ENCODE measurements at places on chromosomes 6 and 20. TPM values are rescaled to one million over a fixed set of nuclear protein-coding genes. Genes with fewer than 3 reads are reported as not detected.

FAM162B gene
- polyA plus RNA-seq, result not detected

DNA sequence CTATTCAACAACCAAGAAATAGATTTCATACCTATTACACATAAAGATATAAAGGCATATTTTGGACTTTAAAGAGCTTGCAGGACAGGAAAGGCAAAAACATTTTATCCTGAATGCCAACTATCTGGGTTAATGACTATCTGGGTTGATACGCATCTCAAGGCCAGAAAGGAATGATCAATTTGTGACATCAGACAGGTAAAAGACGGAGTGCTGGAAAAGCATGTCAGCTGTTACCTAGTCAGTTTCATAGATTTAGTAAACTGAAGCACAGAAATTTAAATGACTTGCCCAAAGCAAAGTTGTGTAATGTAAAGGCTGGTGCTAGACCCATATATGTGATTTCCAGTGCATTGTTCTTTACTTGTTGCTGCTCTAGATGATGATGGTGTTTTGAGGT lies 36.8 kb downstream of the HDAC2 start:
- DNase-seq, result no peak

DNA sequence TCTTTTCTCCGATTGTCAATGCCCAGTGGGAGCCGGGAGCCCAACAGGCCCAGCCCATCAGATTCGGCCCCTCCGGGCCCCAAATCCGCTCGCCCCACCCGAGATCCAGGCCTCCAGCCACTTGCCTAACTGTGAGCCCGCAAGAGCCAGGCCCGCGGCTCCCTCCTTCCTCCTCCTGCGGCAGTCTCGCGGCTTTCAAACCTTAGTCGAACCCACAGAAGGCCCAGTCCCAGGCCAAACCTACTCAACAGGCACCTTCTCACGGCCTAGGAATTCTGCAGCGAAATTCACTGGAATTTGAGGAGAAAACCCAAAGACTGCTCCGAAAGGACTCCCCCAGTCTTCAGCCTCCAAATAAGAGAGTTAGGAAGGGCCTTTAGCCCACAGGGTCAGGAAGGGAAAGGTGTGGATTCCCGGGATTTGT lies 2.8 kb upstream of the TFAP2A start:
- no peak for DNase-seq

- DNase-seq, result peak; percentile 84
Observed at GRCh38 chr20:3420211-3420707, 12.8 kb upstream of the DNAAF9 start.

GRCh38 chr6:158646023-158646910 lies 1.7 kb upstream of the DYNLT1 start:
- no peak for DNase-seq

GRCh38 chr20:8875586-8875985 lies 193.3 kb upstream of the PLCB4 start:
- DNase-seq, result peak; percentile 3

DNA sequence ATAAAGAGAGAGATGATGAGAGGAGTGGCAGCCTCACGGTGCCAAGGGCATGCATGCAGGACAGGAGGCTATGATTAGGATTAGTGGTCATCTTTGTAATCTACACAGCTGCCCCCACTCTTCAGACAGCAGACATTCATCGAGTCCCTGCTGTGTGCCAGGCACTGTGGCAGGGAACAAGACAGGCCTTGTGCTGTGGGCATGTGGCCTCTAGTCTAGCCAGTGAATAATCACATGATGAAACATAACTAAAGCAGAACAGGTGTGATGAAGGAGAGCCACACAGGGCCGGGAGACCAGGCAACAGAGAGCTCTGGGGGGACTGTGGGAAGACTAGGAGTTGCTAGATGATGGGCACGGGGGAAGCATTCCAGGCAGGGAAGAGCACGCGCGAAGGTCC lies 22.2 kb downstream of the TOX2 start:
- no peak for DNase-seq

DNA sequence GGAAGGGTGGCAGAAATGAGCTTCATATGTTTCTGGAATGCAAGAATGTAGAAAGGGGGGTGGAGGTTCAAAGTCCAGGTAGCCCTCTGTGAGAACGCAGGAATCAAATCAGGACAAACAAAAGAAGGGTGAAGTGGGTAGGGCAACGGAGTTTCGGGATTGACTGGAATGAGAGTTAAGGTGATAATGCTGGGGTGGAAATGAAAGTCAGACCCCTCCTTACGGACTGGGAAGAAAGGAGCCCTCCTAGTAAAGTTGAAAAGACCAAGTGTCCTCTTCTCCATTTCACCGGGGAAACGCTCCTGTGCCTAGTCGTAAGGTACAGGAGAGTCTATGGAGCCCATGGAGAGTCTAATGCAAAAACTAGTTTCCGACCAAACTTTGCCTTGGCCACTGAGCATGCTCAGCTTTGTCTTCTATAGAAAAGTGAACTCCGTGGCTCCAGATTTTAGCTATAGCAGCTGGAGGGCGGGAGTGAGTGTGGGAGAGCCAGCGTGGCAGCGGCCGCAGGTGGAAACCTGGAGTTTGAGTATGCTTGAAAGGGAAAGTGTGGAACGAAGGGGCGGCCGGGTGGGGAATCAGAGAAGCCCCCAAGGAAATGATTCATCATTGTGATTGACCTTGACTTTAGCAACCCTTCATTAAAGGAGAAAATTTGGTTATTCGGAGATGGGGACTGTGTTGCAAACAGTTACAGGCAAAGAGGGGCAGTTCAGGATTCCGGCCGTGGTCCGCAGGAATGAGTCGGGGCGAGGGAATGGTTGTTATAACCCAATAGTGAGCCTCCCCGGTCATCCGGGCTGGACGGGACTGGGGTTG lies 1.3 kb upstream of the LRRC1 start:
- DNase-seq, result peak; percentile 70

DNA sequence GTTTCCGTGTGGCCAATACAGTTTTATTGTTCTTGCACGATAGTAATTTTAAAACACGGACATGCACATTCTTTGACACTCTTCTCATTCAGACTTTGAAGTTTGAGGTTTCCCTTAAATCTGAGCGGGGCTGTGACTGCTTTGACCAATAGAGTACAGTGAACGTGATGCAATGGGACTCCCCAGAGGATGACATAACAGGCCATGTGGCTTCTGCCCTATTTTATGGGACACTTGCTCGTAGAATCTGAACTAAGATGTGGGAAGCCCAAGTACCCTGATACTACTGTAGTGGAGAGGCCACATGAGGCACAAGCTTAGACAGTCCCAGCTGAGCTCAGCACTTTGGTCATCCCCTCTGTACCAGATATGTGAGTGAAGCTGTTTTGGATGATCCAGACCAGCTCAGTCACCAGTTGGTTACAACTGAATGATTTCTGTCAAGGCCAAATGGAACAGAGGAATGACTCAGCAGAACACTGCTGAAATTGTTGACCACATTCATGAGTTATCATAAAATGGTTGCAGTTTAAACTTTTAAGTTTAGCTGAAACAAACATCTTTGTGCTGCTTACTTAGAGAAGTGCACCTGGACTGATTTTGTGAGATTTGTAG lies 279.4 kb downstream of the RFPL4B start:
- peak; percentile 79 for DNase-seq

GRCh38 chr6:33683051-33683571 lies 28.4 kb downstream of the UQCC2 start:
- DNase-seq, result peak; percentile 23

- no peak for DNase-seq
Observed at GRCh38 chr6:111070105-111071005, 16.9 kb upstream of the SLC16A10 start.

DNA sequence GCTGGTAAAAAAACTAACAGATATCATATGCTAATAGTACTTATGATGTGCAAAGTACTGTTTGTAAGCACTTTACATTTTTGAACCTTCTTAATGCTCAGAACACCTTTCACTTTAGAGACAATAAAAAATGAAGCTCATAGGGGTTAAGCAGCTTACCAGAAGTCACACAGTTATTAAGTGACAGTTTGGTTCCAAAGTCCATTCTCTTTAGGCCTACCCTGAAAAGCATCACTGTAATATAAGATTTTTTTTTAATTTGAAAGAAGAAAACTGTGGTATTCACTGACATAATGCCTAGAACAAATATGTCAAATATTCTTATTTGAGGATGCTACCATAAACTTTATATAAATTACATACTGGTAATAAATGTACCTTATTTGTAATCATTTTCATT lies 127.6 kb upstream of the RUNX2 start:
- DNase-seq, result no peak

STX16 gene
- polyA plus RNA-seq, result 36.9 TPM

DNA sequence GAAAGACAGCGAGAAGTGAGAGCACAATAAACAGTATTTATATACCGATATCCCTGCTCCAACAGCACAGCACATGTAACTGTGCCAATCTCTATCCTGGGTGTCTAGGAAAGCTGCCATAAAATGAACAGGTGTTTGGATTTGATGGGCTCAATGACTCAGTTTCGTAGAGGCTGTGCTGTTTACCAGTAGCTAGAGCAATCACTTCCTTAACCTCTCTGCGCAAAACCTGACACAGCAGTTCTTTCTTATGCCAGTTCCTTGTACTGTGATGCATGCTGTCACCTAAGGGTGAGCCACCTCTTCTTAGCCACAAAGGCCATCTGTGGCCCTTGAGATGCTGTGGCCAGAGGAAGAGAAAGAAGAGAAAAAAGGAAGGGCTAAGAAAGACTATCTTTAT lies 59.3 kb downstream of the SHPRH start:
- DNase-seq, result no peak

GRCh38 chr20:33789109-33789857 lies 21.9 kb upstream of the CHMP4B start:
- peak; percentile 92 for DNase-seq

PI3 gene
- not detected for polyA plus RNA-seq

MUC22 gene
- polyA plus RNA-seq, result not detected

DNA sequence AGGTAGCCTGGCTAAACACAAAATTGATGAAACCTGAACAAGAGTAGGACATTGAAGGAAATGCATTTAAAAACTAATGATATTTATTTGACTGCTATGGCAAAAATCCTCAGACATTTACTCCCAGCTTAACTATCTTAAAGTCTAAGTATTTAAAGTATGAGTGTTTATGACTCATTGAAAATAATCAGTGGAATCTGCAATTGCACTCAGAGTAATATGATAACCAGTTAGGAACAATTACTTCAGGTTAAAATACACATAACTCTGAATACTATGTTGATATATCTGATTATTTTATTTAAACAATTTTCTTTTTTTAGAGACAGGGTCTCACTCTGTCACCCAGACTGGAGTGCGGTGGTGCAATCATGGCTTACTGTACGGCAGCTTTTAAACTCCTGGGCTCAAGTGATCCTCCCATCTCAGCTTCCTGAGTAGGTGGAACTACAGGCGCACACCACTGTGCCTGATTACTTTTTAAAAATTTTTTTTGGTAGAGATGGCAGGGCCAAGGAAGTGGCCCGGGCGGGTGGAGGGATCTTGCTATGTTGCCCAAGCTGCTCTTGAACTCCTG lies 43.9 kb downstream of the FILIP1 start:
- peak; percentile 69 for DNase-seq

ZSCAN12 gene
- polyA plus RNA-seq, result 0.88 TPM

GRCh38 chr6:105600336-105601260 lies 197.7 kb upstream of the PREP start:
- DNase-seq, result peak; percentile 61

RIPPLY2 gene
- not detected for polyA plus RNA-seq

RNF182 gene
- polyA plus RNA-seq, result 1.8 TPM

- DNase-seq, result no peak
Observed at GRCh38 chr6:72561629-72562028, 60.2 kb upstream of the KCNQ5 start.

- DNase-seq, result no peak
Observed at GRCh38 chr6:14674458-14674857, 556.9 kb downstream of the CD83 start.

DNA sequence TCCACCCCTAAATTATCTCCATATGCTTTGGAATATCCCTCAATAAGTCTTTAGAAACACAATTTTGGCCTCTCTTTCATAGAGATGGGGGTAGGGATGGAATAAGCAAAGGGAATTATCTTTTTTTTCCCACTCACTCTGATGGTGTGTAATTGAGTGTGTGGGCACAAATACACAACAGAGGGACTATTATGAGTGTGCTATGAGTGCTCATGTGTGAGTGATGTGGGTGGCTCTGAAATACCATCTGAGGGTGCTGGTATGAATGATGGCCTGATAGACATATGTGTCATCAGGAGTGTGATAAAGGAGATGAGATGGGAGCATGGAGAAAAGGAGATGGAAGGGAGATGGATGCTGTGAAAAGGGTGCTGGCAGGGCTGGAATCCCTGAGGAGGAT lies 35.6 kb downstream of the GSS start:
- no peak for DNase-seq

GRCh38 chr20:32179934-32180333 lies 27.6 kb downstream of the PLAGL2 start:
- no peak for DNase-seq

RSPO4 gene
- polyA plus RNA-seq, result 1.9 TPM

DNA sequence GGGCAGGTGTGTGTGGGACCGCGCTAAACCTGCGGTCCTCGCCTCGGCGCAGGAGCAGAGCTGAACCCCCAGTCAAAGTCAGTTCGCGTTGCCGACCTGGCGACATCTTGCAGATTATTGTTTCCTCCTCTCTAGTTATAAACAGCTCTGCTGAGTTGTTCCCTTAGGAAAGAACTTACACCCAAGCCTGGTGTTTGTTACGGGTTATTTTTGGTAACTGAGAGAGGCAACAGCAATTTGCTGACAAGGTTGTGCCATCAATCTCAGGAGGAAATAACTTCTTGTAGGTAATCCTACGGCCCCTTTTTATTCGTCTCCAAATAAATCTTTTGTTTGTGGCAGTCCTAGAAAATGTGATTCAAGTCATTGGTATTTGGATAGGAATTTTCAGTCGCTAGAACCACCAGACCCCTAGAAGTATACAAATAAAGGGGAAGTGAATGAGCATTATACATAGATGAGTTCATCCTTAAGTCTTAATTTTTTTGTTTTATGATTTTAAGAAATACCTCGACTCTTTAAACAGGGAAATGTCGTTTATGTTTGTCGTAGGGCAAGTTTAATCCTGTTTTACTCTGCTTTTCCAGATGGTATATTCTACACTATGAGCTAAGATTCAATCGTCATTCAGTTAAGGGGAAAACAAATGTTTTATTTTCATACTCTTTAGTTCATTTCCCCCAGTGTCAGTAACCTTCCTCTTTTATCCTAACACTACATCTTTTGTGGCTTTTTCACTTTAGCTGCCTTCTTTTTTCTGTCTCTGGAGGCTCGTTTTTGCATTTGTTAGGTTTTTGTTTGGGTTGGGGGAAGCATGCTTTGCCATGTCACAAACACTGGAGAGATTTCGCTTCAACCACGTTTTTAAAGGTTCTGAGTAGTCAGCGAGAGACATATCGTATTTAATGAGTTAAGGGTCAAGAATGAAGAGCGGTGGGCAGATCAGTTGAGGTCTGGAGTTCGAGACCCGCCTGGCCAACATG lies 1.2 kb downstream of the PM20D2 start:
- DNase-seq, result peak; percentile 43

DNA sequence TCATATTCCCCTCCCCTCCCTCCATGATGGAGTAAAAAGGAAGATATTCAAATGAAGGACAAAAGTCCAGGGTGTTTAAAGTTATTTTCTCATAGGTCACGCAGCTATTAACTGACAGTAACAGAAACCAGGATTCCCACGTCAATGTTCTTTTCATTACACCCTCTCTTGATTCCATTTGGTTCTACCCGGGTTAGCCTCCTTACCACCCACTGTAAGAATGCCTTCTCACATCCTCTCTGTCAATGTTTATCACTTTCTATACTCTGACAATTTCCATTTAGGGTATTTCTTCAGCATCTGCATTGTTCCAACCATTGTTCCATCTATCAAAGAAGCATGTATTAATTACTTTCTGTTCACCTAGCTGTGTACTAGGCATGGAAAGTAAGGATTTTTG lies 52.1 kb downstream of the NUDT3 start:
- no peak for DNase-seq

DSP gene
- polyA plus RNA-seq, result 76.4 TPM
